ENCODE measurements at places on chromosomes 13 and 19.

- DNase-seq = no peak
Measured at GRCh38 chr19:49196527-49197240, 39.1 kb downstream of the TRPM4 start.

- no peak for DNase-seq
Measured at GRCh38 chr13:24008679-24009078, 111.4 kb upstream of the C1QTNF9B start.

DNA sequence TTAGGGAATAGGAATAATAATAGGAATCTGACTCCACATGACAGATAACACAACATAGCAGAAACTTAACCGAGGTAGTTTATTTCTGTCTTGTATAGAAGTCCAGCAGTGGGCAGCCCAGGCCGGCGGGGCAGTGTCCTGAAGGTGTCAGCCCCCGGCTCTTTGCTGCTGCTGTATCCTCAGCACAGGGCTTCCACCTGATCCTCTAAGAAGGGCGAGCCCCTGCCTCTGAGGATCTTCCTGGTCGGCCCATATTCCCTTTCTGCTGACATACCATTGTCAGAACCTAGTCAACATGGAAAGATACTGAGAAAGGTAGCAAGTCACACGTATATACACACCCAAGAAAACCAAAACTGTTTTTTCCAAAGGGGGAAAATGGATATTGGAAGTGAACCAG lies 56.2 kb upstream of the GPR183 start:
- no peak for DNase-seq

GRCh38 chr19:17254636-17255035 lies 8.9 kb upstream of the NR2F6 start:
- no peak for DNase-seq

DNA sequence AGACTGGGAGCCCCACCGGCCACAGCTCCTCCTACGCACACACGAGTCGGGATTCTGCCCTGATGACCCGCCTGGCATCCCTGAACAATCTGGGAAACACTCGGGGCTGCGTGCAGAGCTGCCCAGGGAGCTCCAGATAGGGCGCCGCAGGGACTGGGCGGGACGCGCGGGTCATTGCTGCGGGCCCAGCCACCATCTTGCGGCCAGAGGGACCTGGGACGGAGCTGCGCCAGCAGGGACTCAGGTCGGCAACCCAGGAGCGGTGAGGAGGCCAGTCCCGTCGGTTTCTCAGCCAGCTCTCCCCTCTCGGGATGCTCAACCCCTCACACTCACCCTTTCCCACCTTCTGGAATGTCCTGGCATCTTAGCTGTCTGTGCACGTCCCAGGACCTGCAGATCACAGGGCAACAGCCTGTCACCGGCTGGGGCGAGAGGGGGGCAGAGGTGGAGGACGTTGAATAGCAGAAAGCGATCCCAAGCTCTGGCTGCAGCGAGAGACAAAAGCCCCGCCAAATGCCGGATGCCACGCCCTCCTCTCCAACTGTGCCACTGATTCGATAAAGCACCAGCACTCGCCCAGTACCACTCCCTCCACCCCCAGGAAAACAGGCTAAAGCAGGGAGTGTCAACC lies 20.4 kb upstream of the ZNF91 start:
- DNase-seq = peak; percentile 9

GRCh38 chr13:107867701-107868661 lies 347.4 kb downstream of the LIG4 start:
- peak; percentile 34 for DNase-seq

DNA sequence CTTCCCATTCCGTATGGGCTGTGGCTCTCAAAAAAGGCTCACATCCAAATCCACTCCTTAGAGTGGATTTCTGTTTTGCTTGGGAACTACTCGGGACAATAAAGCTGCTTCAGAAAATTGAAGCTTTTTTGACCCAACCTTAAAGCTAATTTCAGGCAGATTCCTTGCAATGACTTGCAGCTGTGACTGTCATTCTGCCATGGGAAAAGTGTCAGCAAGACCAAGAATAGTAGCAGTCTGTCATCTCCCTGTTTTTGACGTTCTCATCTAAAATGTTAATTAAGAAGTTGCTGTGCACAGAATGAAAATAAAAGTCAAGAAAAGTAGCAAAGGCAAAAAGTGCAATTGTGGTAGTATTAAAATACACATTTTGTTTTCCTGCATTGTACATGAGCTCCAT lies 304.7 kb downstream of the COG6 start:
- no peak for DNase-seq

DNA sequence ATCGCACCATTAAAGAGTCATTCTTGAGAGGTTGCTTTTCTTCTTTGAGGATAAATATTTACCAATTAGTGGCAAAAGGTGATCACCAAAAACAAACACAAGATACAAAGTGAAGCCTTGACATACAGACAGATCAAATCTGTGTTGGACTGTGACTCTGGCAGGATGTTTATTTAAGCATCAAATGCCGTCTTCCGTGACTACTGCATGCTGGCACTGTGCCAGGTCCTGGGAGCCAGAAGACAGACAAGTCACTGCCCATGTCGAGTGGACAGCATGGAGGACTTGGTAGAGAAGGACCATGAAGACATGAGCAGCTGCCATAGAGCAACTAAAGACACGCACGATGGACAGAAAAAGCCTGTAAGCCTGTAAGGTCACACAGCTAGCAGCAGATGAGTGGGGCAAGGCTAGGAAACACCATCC lies 92.8 kb upstream of the FARP1 start:
- DNase-seq = peak; percentile 53

DNA sequence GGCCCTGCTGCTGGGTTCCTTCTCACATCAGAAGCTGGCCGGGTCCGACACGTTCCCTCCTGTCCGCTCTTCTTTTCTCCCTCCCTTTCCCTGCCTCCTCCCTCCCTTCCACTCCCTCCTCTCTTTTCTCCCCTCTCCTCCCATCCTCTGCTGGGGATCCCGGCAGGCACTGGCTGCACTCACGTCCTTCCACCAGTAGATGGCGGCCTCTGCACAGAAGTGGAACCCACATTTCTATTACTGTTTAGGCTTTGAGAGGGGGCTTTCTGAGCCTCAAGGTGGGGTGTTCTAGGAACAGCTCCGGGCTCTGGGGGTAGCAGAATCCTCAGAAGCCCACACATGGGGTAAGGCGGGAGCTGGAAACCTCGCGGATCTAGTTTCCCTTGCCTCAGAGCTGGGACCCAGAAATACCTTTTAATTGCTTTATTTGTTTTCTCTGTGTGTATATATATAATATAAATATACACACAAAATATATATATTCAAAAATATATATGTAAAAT lies 294.2 kb downstream of the ZNF536 start:
- DNase-seq = peak; percentile 39

DNA sequence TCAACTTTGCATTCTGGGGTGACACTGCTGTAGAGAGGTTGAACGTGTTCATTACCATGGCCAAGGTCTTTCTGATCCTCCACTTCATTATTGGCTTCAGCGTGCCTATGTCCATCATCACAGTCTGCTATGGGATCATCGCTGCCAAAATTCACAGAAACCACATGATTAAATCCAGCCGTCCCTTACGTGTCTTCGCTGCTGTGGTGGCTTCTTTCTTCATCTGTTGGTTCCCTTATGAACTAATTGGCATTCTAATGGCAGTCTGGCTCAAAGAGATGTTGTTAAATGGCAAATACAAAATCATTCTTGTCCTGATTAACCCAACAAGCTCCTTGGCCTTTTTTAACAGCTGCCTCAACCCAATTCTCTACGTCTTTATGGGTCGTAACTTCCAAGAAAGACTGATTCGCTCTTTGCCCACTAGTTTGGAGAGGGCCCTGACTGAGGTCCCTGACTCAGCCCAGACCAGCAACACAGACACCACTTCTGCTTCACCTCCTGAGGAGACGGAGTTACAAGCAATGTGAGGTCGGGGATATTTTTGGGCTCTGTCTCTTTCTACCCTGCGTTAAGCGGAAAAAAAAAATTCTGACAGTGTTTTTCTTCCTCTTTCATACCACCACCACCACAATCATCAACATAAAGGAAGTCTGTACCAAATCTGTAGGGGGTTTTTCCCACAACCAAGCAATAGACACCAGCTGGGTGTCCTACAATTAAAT lies 29.5 kb downstream of the FPR3 start:
- DNase-seq = no peak

- DNase-seq = no peak
Measured at GRCh38 chr13:40758811-40759210, 12.2 kb downstream of the MRPS31 start.

DNA sequence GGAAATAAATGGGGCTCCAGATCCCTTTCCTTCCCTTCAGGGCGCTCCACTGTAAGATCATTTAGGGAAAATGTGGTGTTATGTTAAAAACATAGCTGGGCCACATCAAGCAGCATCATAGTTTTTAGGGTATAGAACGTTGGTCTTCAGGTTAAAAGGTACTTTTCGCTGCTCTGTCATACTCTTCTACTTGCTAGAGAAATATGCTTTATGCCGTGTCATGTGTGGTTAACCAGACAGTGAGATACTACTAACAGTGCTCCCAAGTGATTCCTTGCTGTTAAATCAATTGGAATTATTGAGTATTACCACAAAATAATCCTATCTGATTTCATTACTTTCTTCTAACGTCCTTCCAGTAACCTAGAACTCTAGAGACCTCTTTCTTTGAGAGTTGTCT lies 1.1 kb upstream of the NDFIP2 start:
- DNase-seq = no peak

- no peak for DNase-seq
Measured at GRCh38 chr19:41575998-41576397, at the start of gene CEACAM21. CEACAM21 (plus strand) TSS chr19:41576166; CDS start chr19:41576275, 109 bp downstream.

DNA sequence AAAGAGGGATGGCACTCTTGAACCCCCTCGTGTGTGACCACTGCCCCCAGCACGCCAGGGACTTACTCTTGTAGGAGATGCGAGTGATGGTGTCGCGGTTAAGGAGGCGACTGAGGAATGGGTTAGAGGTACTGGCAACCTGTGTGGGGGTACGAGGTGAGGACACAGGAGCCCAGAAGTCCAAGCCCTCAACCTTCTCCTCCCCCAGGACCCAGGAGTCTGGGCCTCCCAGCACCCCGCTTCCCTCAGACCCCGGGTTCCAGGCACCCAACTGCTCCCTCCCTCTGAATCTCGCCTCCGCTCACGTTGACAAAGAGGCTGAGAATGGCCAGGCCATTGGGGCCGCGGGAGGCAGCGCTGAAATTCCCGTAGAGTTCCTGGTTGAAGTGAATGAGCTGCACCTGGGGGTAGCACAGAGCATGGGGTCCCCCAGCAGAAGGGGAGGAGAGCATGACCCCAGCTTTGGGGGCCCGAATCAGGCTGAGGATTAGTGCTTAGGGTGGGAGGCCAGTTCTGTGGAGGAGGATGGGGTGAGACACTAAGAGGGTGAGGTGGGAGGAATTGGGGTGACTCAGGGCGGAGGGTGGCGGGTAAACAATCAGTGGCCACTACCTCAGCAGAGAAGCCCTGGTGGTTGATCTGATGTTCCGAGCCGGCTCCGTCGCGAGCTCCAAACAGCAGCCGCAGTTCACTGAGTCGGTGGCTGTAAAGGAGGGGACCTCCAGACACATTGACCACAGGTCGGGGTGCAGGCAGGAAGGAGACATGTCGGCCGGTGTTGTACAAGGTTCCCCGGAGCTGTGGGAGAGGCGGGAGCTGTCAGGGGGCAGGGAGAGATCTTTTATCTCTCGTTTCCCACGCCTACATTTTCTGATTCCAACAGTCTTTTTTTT lies 2.5 kb upstream of the DBP start:
- no peak for DNase-seq

- no peak for DNase-seq
Measured at GRCh38 chr13:114256547-114256946, 21.9 kb downstream of the CDC16 start.

GRCh38 chr13:99290894-99291293 lies 16.3 kb downstream of the GPR183 start:
- DNase-seq = no peak

- DNase-seq = no peak
Measured at GRCh38 chr19:29681422-29682235, 16.4 kb downstream of the PLEKHF1 start.

- no peak for DNase-seq
Measured at GRCh38 chr13:113732961-113733950, 25.8 kb upstream of the TMEM255B start.

GRCh38 chr19:8569066-8569771 lies 8.0 kb downstream of the MYO1F start:
- DNase-seq = peak; percentile 96

GRCh38 chr19:28705008-28705407 lies 507.9 kb downstream of the UQCRFS1 start:
- DNase-seq = no peak

DNA sequence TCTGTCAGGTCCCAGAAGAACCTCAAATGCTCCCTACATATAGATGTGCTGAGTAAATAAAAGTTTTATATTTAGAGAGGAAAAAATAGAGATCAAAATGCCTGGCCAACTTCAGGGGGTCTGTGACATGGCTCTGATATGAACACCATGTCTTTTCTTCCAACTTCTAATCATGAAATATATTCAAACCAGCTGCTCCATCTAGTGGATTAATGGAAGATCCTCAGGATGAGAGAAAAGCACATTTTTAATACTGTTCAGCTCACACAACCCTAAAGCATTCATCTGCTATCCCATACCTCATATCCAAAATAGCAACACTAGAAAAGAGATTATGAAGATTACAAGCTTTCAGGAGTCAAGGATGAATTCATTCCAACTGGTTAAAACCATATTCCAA lies 56.0 kb upstream of the DOCK9 start:
- no peak for DNase-seq

- no peak for DNase-seq
Measured at GRCh38 chr19:5143471-5144411, 174.8 kb downstream of the KDM4B start.

DNA sequence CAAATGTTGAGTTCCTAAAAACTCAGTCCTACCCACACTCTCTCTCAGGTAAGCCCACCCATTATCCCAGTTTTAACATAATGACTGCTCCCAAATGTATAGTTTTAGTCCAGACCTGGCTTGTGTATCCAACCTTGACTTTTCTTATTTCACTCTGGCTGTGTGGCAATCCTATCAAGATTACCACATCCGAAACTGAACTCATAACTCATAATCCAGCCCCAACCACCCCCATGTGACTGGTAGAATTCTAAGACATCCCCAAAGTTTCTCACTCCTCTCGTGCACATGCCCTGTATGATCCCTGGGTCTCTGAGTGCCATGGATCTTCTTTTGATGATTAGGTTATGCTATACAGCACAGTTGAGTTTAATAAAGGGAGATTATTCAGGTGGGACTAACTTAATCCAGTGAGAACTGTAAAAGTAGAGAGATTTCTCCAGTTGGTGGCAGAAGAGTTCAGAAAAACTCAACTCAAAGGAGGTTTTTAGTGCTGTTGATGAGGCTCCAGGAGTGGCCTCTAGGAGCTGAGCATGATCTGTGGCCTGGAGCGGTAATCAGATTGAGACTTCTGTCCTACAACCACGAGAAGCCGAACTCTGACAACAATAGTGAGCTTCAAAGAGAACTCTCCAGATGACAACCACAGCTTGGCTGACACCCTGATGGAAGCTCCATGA lies 413.4 kb downstream of the ZNF536 start:
- no peak for DNase-seq

- no peak for DNase-seq
Measured at GRCh38 chr13:91725646-91726045, 327.2 kb downstream of the GPC5 start.

DNA sequence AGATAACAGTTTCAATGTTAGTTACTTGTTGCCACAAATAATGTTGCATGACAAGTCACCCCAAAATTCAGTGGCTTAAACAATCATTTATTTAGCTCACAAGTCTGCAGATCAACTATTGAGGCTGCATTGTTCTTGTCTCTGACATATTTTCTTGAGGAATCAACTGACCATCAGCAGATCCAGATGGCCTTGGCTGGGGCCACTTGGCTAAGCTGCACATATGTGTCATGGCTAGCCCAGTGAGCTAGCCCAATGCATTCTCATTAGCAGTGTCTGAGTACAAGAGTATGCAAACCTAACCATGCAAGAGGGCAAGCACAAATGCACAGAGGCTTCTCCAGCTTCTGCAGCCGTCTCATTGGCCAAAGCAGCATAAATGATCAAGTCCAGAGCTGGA lies 180.4 kb downstream of the DNAJC15 start:
- no peak for DNase-seq

Data from H4 (cell line).